ENCODE measurements at places on chromosomes 1 and 21.

GRCh38 chr1:211640301-211640630 lies 35.2 kb downstream of the NEK2 start:
- DNase-seq, result no peak

GRCh38 chr1:159932296-159933285 lies 7.3 kb upstream of the TAGLN2 start:
- DNase-seq, result no peak

GRCh38 chr1:178649582-178650350 lies 75.3 kb upstream of the RALGPS2 start:
- DNase-seq, result no peak

- DNase-seq, result no peak
Observed at GRCh38 chr1:101959456-101959855, 37.3 kb downstream of the OLFM3 start.

DNA sequence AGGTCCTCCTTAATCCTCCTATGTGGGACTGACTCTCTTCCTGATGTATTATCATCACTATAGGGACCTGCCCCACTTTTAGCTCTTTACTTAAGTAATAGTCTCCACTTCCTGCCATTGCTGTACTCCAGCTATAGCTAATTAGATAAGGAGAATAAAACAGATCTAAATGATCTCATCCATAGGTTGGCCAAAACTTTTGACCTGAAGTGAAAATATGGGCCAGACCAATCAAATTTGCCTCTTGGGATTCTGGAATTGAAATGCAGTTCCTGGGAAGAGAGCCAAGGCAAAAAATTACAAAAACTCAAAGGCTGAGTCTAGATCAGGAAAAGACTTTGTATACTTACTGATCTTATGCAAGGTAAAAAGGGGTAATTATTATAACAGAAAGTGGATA lies 36.1 kb upstream of the PDE4B start:
- no peak for DNase-seq

- no peak for DNase-seq
Observed at GRCh38 chr1:246583056-246583440, 16.8 kb downstream of the CNST start.

DNA sequence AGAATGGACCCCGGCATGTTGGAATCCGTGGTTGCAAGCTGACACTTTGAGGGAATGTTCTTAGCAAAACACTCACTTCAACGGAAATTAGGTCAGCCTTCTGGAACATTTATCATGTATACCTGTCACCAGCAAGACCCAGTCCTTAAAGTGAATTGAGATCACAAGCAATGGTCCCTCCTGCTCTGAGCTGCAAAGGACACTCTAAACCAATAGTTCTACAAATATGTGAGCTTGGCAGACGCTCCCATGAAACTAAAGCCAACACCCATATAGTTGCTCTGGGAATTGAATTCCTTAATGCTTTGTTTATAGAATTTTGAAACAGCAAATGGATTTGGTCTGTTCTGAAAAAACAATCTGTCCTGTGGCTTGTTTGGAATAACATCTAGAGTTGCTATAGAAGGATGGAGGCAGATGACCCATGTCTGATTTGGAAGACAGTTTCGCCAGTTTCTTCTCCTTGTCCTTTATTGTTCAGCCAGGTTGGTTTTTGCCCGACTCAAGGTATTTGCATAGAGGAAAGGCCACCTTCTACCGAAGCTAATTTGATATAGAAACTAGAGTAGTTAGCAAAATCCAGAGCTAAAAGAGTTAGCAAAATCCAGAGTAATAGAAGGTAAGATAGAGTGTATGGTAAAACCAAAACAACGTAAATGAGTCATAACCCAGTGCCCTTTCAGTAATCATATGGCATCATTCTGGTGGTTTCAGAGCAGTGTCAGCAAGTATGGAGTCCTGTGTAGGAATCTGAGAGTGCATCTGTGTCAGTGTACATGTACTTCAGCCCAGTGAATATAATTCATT lies 236.2 kb downstream of the NFIA start:
- DNase-seq, result no peak
